Pulmonary artery endothelial cell (primary cell): ENCODE measurements at places on chromosomes 6 and 20. TPM values are rescaled to one million over a fixed set of nuclear protein-coding genes. Genes with fewer than 3 reads are reported as not detected.

The FAM110A gene
- total RNA-seq: 2.8 and 3.3 TPM in 2 replicates

The FAM83C gene
- total RNA-seq: not detected in 2 replicates

The LPA gene
- not detected in 2 replicates for total RNA-seq

The FRMD1 gene
- total RNA-seq: not detected in 2 replicates

The PKIB gene
- total RNA-seq: 0.13 TPM in 1 of 2 replicates, not detected in the other

The DUSP15 gene
- total RNA-seq: not detected in 2 replicates

The CCM2L gene
- total RNA-seq: 6.4 and 10.3 TPM in 2 replicates

The RAET1L gene
- not detected in 2 replicates for total RNA-seq

The VPS16 gene
- total RNA-seq: 43.8 and 56.1 TPM in 2 replicates

The CST5 gene
- total RNA-seq: not detected in 2 replicates

The PLEKHG1 gene
- 38.9 and 50.0 TPM in 2 replicates for total RNA-seq

The SYTL3 gene
- total RNA-seq: 0.92 and 1.3 TPM in 2 replicates

The PLN gene
- total RNA-seq: 0.04 TPM in 1 of 2 replicates, not detected in the other

The PACSIN1 gene
- total RNA-seq: not detected in 2 replicates
